ENCODE measurements at places on chromosomes 12 and 14. TPM values are rescaled to one million over a fixed set of nuclear protein-coding genes. Genes with fewer than 3 reads are reported as not detected.

DNA sequence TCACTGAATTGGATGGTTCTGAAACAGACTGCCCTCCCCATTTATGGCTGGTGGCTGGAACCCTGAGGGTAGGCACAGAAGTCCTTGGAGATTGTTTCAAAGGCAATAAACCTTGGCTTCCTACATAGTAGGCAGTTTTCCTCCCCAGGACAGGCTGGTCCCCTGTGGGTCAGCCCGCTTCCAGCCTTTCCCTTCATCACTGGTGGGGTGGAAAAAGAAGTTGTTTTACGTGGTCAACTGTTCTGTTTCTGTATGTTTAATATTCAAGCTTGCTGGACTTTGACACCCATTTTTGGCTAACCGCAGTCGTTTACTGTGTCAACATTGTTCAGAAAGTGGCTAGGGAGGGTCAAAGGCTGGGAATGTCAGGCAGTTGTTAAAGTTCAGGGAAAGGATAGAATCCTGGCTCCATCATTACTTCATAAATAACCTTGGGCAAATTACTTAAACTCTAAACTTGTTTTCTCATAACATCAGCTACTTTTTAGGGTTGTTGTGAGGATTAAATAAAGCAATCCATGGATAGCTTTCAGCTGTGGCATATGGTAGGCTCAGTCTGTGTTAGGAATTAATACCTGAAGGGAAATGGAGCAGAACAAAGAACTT, 2.4 kb downstream of the KLHDC2 start:
- no peaks in the 10 kb centered on the region for H3K27me3 ChIP-seq
- H3K4me3 ChIP-seq: peak overlapping the region; percentile 20
- no peak for DNase-seq
- H3K4me1 ChIP-seq: peaks cover 20% of the 10 kb centered on the region
- no peak overlapping the region for H3K27ac ChIP-seq

DNA sequence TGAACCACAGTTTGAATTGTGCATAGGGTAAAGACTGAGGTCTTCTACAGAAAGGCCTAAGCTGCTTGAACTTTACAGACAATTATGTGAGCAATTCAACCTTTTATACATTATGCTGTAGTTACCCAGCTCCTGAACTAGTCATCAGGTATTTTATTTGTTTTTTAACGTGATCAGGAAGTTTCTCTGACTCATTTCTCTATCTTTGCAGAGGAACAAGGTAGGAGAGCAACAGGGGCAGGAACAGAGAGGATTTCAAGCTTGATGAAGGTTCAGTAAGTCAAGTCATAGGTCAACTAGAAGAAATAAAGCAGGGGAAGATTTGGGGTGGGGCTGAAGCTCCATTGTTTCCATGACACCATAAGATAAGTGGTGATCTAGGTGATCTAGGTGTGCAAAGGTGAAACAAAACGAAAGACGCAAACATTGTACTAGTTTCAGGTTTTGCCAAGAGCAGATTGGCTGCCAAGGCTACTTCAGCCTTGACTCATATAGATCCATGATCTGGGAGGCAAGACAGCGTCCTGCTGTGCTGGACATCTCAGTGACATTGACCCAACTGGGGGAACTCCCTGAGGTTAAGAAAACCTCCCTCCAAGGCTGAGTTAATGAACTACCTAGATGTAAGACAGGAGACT, 198.1 kb downstream of the DAD1 start:
- no peaks in the 10 kb centered on the region for H3K27me3 ChIP-seq
- no peak overlapping the region for H3K27ac ChIP-seq
- DNase-seq: no peak
- no peaks in the 10 kb centered on the region for H3K36me3 ChIP-seq
- peaks cover 8% of the 10 kb centered on the region for H3K4me1 ChIP-seq

TMEM253 gene
- total RNA-seq: 0.22 TPM

DPPA3 gene
- total RNA-seq: 0.25 TPM

TRHDE gene
- total RNA-seq: 0.22 TPM

SLC38A4 gene
- total RNA-seq: 2.5 TPM

ADAM21 gene
- 0.12 TPM for total RNA-seq

TMPRSS12 gene
- not detected for total RNA-seq

All from neural progenitor cell (in vitro differentiated cells).